Right renal pelvis (tissue), 4 donors: ENCODE measurements at places on chromosomes 2 and 18.

DNA sequence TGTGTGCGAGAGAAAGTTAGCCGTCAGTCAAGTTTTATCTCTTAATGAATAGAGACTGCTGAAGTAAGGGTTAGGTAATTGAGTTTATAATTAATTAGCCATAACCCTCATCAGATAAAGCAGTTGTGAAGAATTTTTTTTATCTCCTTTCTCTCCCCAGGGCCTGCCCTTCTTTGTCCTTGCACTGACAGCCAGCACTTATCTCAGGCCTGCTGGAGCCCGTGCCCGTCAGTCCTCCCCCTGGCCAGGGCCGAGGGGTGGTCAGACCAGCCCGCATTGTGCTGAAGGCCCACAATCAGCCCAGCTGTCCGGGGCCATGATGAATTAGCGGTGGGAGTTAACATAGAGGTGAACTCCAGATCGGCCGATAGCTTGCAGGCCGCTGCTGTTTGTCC is 315.7 kb downstream of the GBX2 start:
- DNase-seq, result no peak

DNA sequence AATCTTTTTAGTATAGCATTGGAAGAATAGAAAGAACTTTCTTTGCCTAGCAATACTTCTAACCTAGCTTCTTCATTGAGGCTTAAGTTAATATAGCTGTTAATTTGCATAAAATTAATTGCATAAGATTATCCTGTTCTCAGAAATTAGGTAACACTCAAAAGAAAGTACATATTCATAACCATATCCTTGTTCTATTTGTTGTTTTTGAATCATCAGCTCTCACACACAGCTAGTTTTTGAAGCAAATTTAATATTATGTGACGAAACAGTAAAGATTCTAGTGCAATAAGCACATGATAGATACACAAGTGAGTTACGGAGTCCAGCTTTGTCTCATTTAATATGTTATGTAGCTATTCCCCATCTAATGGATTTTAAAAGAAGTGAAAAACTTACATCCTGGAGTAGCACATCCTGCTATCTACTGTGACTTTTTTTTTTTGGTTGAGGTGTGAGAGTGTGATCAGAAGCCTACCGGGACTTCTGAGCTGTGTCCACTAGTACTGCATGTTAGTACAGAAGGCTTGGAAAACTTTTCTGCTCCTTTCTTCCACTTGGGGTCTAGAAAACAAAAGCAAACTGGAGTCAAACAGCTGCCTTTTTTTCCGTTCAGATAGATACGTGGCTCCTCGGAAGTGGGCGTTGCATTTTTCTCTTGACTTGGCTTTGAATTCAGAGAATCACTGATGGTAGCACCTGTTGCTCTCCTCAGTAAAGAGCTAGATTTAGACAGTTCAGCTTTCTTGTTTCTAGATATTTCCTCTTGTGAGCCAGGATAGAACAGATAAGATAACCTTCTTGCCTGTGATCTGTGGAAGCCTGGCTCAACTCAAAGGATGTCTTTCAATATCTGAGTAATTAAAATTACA is 27.2 kb downstream of the KDM3A start:
- no peak for DNase-seq

GRCh38 chr2:104412384-104412783 is 441.5 kb upstream of the POU3F3 start:
- DNase-seq, result peak; percentile 21

DNA sequence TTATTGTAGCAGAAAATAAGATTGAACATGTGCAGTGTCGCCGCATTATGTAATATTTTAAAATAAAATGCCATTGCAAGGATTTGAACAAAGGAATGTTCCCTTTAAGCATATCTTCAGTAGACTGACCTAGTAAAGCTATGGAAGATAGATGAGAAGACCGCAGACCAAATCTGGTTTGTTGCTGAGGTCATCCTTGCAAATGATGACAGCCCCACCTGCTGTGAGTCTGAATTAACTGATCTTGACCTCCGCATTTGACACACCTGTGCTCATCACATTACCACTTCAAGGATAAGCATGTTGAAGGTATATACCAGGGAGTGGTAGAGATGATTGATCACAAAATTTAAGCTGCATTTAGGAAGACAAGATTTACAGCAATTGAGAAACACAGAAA is 96.2 kb downstream of the NYAP2 start:
- no peak for DNase-seq
